ENCODE measurements at places on chromosomes 11 and 22.

- DNase-seq, result no peak
Observed at GRCh38 chr11:47560426-47560825, 5.0 kb upstream of the PTPMT1 start.

DNA sequence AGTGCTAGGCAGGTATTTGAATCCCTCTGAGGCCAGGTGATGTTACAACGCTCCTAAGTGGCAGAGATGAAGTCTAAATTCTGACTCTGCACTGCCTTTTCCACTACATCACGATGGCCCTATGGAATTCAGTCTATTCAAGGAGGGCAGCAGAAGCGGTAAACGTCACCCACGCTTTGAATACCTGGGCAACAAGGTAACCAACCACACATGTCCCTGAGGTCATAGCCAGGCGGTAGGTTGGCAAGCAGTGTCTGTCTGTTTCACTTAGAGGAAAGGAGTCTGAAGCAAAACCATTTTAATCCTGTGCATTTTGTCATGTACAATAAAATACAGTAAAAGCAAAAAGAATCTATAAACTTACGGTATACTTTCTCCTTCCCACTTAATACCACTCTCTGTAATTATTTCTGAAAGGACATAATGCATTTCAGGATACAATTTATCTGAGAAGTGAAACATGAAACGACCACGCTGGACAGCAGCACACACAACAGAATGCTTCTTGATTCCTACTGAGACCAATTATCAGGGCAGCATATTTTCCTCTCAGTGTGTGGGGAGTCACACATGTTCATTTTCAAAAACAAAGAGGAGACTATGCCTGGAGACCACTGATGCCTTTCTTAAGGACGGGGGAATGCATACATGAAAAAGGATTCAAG, 51.3 kb downstream of the PRDM10 start:
- DNase-seq, result no peak

DNA sequence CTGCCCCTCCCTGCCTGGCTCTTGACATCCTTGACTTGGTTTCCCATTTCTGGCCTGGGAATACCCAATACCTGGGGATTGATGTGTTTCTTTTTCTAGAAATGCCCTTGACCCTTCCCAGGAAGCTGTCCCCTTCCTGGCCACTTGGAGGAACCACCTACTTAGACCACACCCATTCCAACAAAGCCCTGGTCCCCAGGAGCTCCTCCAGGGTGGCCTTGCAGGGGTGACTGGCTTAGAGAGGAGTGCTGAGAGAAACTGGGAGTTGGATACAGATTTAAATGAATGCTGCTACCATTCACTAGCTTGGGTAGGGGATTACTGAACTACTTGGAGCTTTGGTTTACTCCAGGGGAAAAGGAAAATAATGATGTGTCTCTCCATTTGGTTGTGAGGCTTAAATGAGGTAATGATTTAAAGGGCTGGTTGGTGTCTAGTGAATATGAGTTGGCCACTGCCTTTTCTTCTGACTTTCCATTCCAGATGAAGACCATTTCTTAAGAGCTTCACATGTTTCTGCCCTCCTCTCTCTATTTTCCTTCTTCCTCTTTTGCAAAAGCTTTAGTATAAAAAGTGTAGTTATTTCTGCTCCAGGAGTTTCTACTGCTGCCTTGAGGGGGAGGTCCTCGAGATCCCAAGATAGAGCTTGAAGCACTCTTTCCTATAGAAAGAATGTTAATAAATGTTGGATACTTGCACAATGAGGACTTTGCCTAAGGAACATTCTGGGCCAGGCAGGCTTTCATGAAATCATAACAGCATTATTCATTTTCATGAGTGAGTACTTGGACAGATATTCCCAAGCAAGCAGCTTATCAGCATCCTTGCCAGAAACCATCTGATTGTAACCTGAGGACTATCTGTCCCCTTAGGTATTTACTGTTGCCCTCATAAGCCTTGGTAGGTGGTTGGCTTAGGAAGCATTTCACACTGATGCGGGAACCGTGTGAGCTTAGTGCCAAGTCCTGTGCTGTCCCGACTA, 22.4 kb downstream of the PANX1 start:
- no peak for DNase-seq

DNA sequence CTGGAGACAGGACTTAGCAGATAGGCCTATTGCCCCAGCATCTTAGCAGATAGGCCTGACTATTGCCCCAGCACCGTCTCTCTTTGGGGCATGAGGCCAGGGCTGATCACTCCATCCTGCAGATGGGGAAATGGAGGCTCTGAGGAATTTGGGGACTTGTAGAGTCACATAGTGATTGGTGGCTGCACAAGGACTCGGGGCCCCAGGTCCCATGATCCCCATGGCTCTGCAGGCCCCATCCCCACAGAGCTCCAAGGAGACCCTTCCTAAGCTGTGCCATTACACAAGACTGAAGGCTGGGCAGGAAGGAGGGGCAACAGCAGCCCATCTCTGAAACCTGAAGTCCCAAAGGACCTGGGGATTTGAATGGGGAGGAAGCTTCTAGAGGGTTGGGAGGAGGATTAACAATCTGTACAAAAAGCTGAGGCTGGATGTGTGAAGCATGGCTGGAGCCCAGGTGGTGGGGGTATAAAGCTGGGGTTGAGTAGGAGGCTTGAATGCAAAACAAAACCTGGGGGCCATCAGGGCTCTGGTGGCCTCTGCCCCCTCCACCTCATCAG, 1.6 kb downstream of the ARAP1 start:
- no peak for DNase-seq
